ENCODE measurements at places on chromosomes 3 and 15. TPM values are rescaled to one million over a fixed set of nuclear protein-coding genes. Genes with fewer than 3 reads are reported as not detected.

GHSR gene
- total RNA-seq = not detected

GOLGA8Q gene
- total RNA-seq = 5.9 TPM

SMC4 gene
- total RNA-seq = 116 TPM

GPR87 gene
- 1.3 TPM for total RNA-seq

FHIT gene
- 6.8 TPM for total RNA-seq

EIF4E3 gene
- 17.3 TPM for total RNA-seq

Data from camera-type eye (tissue), 1 donor.